Testis (tissue), 5 donors: ENCODE measurements at places on chromosomes 1 and 21. TPM values are rescaled to one million over a fixed set of nuclear protein-coding genes. Genes with fewer than 3 reads are reported as not detected.

- DNase-seq = no peak
Observed at GRCh38 chr1:227125929-227126545, 185.9 kb downstream of the COQ8A start.

DNA sequence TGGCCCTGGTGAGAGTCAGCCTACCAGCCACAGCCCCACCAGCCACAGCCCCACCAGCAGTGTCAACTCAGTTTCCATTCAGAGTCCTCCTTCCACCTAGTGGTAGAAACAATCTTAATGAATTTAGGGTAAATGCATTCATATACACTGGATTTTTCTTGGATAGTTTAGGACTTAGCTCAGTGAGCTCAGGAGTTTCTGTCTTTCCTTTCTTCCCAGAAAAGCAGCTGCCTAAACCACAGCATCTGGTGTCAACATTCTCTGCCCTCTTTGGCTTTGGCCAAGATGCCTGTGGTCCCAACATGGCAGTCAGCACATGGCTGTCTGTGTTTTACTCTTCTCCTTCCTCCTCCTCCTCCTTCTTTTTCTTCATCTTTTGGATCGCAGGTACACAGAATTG lies 94.0 kb downstream of the CLIC6 start:
- DNase-seq = no peak

GRCh38 chr1:67169496-67169895 lies 3.2 kb downstream of the IL23R start:
- no peak for DNase-seq

- peak; percentile 90 for DNase-seq
Observed at GRCh38 chr1:151992303-151993083, 1.2 kb downstream of the S100A10 start.

GRCh38 chr1:71072273-71072672 lies 8.6 kb downstream of the ZRANB2 start:
- no peak for DNase-seq

- no peak for DNase-seq
Observed at GRCh38 chr1:44523593-44524591, 118.8 kb downstream of the RNF220 start.

DNA sequence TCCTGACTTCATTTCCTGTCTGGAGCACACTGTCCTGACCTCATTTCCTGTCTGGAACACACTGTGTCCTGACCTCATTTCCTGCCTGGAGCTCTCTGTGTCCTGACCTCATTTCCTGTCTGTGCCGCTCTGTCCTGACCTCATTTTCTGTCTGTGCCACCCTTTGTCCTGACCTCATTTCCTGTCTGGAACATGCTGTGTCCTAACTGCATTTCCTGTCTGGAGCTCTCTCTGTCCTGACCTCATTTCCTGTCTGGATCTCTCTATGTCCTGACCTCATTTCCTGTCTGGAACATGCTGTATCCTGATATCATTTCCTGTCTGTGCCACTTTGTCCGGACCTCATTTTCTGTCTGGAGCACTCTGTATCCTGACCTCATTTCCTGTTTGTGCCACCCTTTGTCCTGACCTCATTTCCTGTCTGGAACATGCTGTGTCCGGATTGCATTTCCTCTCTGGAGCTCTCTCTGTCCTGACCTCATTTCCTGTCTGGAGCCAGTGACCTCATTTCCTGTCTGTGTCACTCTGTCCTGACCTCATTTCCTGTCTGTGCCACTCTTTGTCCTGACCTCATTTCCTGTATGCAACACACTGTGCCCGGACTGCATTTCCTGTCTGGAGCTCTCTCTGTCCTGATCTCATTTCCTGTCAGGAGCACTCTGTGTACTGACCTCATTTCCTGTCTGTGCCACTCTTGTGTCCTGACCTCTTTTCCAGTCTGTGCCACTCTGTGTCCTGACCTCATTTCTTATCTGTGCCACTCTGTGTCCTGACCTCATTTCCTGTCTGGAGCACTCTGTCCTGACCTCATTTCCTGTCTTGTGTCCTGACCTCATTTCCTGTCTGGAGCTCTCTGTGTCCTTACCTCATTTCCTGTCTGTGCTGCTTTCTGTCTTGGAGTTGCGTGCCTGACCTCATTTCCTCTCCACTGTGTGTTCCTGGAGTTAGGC lies 27.6 kb downstream of the SKI start:
- DNase-seq = no peak

DNA sequence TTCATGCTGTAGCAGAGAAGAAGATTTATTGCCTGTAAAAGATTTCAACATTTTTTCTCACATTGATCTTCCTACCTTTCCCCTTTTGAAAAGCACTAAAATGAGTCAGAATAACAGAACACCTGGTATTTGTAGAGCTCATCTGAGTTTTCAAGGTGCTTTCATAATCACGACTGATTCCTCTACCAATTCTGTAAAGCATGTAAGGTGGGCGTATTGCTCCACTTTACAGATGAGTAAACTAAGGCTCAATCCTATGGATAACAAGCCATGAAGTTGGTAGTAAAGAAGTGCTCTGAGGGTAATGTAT lies 227.9 kb upstream of the KIAA0040 start:
- DNase-seq = no peak

DNA sequence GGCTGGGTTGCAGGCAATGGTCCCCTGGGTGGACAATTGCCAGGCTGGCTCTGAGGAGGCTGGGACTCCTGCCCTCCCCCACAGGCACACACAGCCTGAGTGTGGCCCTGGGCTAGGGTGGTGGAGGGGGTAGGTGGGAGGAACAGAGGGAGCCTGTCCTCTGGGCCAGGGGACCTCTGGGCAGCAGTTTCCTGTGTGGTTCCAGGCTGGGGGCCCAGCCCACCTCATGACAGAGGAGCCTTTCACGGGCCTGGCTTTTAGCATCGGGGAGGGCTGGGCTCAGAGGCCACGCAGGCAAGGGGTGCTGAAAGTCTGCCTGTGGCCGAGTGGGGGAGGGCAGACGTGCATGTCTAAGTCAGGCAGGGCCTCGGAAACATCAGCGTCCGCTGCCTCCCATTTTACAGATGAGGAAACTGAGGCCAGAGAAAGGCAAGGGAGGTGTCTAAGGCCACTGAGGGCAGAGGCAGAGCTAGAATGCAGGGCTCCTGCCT lies 7.0 kb downstream of the EXTL1 start:
- no peak for DNase-seq

DNA sequence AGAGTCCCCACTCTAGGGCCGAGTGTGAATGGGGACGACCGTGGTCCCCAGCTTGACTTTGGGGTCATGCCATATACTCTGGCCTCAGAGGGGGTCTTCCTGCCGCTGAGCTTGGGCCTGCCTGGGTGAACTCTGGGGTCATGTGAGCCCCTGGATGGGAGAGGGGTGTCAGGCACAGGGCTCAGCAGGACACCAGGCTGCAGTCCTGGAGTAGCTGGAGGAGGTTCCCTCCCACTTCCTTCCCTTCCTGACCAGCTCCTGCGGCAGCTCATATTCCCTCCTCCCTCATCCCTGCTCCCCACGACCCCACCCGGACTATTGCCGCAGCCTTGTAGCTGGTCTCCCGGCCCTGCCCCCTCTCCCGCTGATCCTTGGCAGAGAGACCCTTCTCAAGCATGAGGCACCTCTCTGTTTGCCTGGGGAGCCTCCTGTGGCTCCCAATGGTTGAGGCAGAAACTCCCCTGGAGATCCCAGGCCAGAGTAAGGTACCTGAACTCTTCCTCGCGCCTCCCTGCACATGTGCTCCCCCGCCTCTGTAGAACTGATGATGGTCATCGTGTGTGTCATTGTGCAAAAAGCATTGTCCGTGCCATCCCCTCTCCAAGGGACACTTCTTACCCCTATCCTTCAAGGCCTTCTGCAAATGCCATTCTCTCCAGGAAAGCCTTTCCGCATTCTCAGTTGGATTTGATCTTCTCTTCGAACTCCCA lies 1.8 kb downstream of the TNFRSF1B start:
- DNase-seq = no peak

DNA sequence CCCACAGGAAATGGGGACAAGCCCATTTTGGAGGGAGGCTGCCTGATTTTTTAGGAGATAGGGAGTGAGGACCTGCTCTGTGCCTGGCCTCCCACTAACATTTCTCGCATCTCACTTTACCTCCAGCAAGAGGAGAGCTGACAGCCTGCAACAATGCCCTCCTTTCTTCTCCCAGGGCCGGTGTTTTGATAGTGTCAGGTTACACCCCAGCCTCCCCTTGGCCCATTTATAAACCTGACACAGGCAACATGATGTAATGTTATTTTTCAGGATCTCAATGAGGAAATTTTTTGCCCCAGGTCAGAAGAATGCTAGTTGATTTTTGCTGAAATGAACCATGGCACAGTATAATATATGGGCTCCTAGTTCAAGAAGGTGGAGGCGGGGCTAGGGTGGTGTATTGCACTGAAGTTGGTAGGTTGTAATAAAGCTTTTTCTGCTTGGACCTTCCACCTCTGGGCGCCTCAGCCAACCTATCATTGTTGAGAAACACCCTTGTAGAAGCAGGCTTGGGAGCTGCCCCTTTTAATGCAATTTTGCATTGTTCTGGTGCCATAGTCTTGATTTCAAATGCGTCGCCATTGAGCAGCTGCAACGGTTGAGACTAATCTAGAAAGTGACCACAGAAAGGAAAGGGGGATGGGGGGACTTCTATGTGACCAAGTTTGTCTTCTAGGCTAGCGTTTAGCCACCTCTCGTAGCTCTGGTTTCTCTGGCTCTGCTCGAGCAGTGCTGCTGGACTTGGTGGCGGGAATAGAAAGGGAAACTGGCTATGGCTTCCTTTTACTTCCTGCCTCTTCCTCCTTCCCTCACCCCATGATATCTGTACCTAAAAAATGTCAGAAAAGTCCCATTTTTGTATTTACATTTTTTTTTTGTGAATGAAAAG lies 53.0 kb downstream of the PBX1 start:
- DNase-seq = no peak

- DNase-seq = no peak
Observed at GRCh38 chr1:57336793-57337192, 87.1 kb downstream of the DAB1 start.

GRCh38 chr21:29034678-29035077 lies 10.2 kb downstream of the USP16 start:
- no peak for DNase-seq

GRCh38 chr1:9425859-9426258 lies 113.4 kb upstream of the SLC25A33 start:
- DNase-seq = no peak

DNA sequence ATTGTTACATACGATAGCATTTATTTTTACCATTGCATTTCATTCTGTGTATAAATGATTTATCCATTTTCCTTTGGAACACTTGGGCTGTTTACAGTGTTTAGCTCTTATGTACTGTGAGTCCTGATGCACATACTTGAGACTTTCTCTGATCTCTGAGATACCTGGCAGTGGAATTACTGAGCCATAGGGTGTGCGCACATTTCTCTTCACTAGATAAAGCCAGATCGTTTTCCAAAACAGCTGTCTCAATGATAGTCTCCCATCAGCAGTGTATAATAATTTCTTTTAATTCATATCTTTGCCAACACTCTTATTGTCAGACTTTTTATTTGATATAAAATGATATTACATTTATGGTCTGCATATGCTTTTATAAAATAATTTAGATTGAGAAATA lies 66.2 kb downstream of the VPS13D start:
- no peak for DNase-seq

DNA sequence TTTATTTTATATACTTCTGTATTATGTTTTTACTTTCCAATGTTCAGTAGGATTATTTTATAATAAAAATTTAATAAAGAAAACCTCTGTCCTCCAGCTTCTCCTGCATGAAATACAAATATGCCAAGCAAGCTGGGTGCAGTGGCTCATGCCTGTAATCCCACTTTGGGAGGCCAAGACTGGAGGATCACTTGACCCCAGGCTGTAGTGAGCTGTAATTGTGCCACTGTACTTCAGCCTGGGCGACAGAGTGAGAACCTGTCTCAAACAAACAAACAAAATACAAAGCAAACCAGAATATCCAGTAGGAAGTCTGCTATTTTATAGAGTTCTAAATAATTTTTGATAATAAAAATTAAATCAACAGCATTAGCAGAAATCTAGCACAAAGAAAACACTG lies 168.8 kb downstream of the EIF4G3 start:
- no peak for DNase-seq

DNA sequence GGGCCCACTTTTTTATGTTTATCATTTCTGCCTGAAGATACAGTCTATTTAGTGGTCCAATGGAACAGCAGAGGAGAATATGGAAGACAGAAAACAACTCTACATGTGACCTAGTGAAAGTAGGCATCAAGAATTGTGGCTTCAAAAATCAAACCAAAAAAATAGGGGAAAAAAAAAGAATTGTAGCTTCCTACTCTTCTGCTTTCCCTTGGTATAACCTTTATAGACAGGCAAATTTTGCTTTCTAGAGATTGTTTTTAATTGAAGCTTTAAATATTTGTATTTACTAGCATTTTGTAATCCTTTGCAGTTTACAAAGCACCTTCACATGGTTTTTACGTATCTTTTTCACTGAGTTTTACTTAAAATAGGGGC lies 14.3 kb downstream of the PDIK1L start:
- DNase-seq = no peak

GRCh38 chr1:119446321-119446720 lies 31.4 kb downstream of the HSD3B2 start:
- no peak for DNase-seq

DNA sequence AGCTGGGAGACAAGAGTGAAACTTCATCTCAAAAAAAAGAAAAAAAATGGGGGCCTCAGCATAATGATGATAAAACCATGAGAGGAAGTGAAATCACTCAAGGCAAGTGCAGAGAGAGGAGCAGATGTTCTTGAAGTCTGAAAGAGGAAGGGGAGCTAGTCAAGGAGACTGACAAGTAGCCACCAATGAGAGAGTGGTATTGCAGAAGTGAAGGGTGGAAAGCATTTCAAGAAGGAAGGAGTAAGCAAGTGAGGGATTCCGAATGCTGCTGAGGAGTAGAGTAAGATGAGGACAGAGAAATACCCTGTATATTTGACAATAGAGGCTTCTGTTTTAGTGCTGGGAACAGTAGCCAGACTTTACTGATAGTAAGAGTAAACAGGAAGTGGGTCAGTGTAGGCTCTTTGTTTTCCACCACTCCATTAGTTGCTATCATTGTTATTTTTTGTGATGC lies 2.9 kb downstream of the TATDN3 start:
- no peak for DNase-seq

DNA sequence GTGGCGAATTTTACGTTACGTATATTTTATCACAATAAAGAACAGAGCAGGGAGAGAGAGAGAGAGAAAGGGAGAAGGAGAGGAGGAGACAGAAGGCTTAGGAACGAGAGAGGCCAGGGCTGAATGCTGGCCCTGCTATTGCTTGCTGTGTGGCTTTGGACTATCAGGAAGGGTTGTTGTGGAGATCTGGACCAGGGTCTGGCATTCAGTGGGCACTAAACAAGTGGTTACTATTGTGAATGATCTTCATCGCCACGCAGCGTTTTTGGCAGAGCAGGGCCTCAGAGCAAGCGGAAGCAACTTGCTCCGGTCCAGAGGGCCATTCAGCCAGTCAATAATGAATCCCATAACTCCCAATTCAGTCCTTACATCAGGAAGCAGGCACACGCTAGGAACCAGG lies 26.4 kb downstream of the PIK3C2B start:
- DNase-seq = no peak

- DNase-seq = no peak
Observed at GRCh38 chr1:89994231-89994804, 592 bp upstream of the ZNF326 start.

Gene MPZ
- polyA plus RNA-seq = 4.7 TPM

Gene SLC19A1
- 5.5 TPM for polyA plus RNA-seq

Gene ECM1
- 16.9 TPM for polyA plus RNA-seq

Gene MYOG
- polyA plus RNA-seq = 1.2 TPM

Gene OR14K1
- not detected for polyA plus RNA-seq

Gene SUSD4
- polyA plus RNA-seq = 13.9 TPM

Gene ZNF593OS
- polyA plus RNA-seq = 0.62 TPM

Gene CR2
- polyA plus RNA-seq = 0.80 TPM

Gene SPATC1L
- polyA plus RNA-seq = 55.4 TPM

Gene CELA2B
- polyA plus RNA-seq = 2.7 TPM
